Activated CD4-positive, alpha-beta memory T cell treated with anti-CD3 and anti-CD28 coated beads, Interleukin-2, amount 10 ng/mL, durations not matched to agents 7 days and 5 days (primary cell): ENCODE measurements at places on chromosomes 16 and 17. TPM values are rescaled to one million over a fixed set of nuclear protein-coding genes. Genes with fewer than 3 reads are reported as not detected.

GRCh38 chr16:69345923-69346322 lies 5.7 kb downstream of the TMED6 start:
- no peak overlapping the region for H3K4me3 ChIP-seq
- peaks cover 37% of the 10 kb centered on the region for H3K36me3 ChIP-seq
- H3K27ac ChIP-seq: no peak overlapping the region
- H3K4me1 ChIP-seq: peaks cover 35% of the 10 kb centered on the region
- no peak for DNase-seq
- H3K27me3 ChIP-seq: no peaks in the 10 kb centered on the region

GRCh38 chr17:55200904-55201303 lies 63.9 kb upstream of the HLF start:
- peaks cover 9% of the 10 kb centered on the region for H3K27me3 ChIP-seq
- H3K4me1 ChIP-seq: no peaks in the 10 kb centered on the region
- H3K4me3 ChIP-seq: no peak overlapping the region
- no peak overlapping the region for H3K27ac ChIP-seq

GRCh38 chr16:29891525-29892457 lies 7.6 kb downstream of the SEZ6L2 start:
- DNase-seq: no peak
- no peaks in the 10 kb centered on the region for H3K4me1 ChIP-seq
- H3K27me3 ChIP-seq: peaks cover 5% of the 10 kb centered on the region
- H3K27ac ChIP-seq: no peak overlapping the region
- H3K36me3 ChIP-seq: no peaks in the 10 kb centered on the region

DNA sequence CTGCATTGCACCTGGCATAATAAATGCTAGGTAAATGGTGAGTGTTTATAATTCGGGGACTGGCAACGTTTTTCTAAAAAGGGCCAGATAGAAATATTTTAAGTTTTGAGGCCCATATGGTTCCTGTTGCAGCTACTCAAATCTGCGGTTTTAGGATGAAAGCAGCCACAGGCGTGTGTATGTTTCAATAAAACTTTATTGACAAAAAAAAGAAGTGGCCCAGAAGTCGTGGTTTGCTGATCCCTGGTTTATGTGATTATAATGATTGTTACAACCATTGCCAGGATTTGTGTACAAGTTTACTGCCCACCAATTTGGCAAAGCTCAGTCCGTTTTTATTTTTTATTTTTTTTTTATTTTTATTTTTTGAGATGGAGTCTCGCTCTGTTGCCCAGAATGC lies 536.1 kb downstream of the XYLT1 start:
- peaks cover 13% of the 10 kb centered on the region for H3K27me3 ChIP-seq
- DNase-seq: no peak
- H3K27ac ChIP-seq: no peak overlapping the region

- no peaks in the 10 kb centered on the region for H3K36me3 ChIP-seq
- H3K27me3 ChIP-seq: peaks cover 14% of the 10 kb centered on the region
- H3K4me3 ChIP-seq: no peak overlapping the region
- DNase-seq: no peak
Observed at GRCh38 chr16:70688246-70688742, 2.4 kb upstream of the MTSS2 start.

DNA sequence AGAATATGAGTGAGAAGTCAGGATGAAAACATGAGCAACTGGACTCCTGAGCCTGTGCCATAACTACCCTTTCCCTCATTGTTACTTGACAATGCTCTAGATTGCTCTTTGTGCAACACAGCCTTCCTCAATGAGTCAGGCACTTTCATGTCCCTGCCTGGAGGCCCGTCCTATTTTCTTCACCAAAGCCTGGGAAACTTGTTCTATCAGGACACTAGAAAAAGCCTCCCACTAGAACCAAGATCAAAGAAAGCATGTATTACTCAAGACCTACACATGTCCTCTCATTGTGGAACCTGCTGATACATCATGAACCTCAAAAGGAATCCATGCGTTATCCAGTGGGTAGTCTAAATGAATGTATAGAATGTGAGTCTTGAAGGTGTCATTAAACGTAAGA lies 624.5 kb downstream of the TOX3 start:
- H3K4me3 ChIP-seq: no peak overlapping the region
- H3K27ac ChIP-seq: no peak overlapping the region
- no peaks in the 10 kb centered on the region for H3K4me1 ChIP-seq
- DNase-seq: no peak

DNA sequence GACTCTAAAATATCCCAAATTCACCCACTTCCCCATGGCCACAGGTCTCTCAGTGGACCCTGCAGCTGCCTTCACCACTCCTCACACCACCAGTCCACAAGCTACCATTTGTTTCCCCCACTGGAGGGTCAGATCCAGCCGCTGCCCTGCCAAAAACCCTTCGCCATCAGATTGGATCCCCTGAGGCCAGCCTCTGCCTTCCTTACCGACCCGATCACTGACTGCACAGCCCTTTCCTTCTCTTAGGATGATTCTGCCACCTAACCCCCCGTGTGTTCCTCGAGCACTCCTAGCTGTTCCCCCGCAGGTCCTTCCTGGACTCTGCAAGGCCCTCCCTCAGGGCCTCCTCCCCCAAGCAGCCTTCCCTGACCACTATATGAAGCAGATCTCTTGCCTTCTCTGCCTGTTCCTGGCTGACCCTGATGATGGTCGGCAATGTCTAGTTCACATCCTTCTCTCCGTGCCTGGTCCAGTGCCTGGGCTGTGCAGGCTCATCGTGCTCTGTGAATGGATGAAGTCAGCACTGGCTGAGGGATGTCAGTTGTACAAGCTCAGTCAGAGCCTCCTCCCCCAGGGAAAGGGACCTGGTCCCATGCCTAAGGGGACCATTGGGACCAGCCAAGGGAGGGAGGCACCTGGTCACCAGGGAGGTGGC lies 46.0 kb downstream of the CPNE2 start:
- no peaks in the 10 kb centered on the region for H3K36me3 ChIP-seq
- no peaks in the 10 kb centered on the region for H3K27me3 ChIP-seq
- peaks cover 58% of the 10 kb centered on the region for H3K4me1 ChIP-seq
- no peak overlapping the region for H3K27ac ChIP-seq

CCL5 gene
- total RNA-seq: 491 TPM

TCAP gene
- 1.5 TPM for total RNA-seq

GCGR gene
- not detected for total RNA-seq
